ENCODE measurements at places on chromosomes 11 and 22. TPM values are rescaled to one million over a fixed set of nuclear protein-coding genes. Genes with fewer than 3 reads are reported as not detected.

Gene MYBPC3
- 2,101 TPM for total RNA-seq

Gene ACR
- 1.1 TPM for total RNA-seq

GRCh38 chr11:440065-441042 lies 1.5 kb downstream of the ANO9 start:
- peaks cover 8% of the 10 kb centered on the region for H3K4me1 ChIP-seq
- no peak overlapping the region for H3K4me3 ChIP-seq
- peaks cover 25% of the 10 kb centered on the region for H3K27me3 ChIP-seq
- no peak overlapping the region for H3K27ac ChIP-seq

DNA sequence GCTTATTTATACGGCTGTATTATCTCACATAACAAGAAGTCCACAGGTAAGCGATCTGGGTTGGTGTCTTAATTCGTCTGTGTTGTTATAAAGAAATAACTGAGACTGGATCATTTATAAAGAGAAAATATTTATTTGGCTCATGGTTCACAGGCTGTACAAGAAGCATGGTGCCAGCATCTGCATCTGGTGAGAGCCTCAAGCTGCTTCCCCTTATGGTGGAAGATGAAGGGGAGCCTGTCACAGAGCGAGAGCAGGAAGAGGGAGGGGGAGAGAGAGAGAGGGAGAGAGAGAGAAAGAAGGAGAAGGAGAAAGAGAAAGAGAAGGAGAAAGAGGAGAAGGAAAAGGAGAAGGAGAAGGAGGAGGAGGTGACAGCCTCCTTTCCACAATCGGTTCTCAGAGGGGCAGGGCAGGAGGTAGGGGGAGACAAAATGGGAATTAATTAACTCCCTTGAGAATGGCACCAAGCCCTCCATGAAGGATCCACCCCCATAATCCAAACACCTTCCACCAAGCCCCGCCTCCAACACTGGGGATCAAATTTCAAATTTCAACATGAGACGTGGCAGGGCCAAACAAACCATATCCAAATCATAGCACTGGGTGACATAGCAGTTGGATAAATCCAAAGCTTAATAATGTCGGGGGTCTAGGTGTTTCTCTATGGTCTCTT lies 15.0 kb upstream of the TRIM44 start:
- H3K27ac ChIP-seq: no peak overlapping the region
- H3K4me1 ChIP-seq: no peaks in the 10 kb centered on the region
- H3K27me3 ChIP-seq: no peaks in the 10 kb centered on the region
- H3K4me3 ChIP-seq: no peak overlapping the region
- DNase-seq: no peak
- H3K36me3 ChIP-seq: no peaks in the 10 kb centered on the region

DNA sequence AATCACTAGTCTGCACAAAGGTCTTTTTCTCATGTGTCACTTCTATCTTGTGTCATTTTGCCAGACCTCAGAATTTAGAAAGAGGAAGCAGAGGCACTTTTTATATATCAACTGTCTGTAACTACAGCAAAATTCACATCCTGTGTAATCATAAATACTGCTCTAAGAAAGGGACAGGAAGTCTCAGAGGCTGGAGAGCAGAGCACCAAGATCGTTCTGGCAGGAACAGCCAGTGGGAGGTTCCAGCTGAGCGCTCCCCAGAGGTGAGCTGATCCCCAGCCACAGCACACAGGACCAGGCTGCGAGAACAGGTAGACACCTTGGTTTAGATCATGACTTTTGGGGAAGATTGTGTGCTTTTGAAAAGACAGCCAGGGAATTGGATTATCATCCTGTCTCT lies at the start of gene MS4A7:
Gene MS4A7 (plus strand): TSS at position 179 of the 400 bp plus-strand sequence. CDS start 4,610 bp downstream, outside the sequence.
- H3K27me3 ChIP-seq: peaks cover 4% of the 10 kb centered on the region
- H3K4me1 ChIP-seq: no peaks in the 10 kb centered on the region
- peak; percentile 12 for DNase-seq
- H3K4me3 ChIP-seq: peak within 1 kb of the TSS; percentile 35

All from heart right ventricle (tissue), 16 donors.